ENCODE measurements at places on chromosomes 7 and 10.

DNA sequence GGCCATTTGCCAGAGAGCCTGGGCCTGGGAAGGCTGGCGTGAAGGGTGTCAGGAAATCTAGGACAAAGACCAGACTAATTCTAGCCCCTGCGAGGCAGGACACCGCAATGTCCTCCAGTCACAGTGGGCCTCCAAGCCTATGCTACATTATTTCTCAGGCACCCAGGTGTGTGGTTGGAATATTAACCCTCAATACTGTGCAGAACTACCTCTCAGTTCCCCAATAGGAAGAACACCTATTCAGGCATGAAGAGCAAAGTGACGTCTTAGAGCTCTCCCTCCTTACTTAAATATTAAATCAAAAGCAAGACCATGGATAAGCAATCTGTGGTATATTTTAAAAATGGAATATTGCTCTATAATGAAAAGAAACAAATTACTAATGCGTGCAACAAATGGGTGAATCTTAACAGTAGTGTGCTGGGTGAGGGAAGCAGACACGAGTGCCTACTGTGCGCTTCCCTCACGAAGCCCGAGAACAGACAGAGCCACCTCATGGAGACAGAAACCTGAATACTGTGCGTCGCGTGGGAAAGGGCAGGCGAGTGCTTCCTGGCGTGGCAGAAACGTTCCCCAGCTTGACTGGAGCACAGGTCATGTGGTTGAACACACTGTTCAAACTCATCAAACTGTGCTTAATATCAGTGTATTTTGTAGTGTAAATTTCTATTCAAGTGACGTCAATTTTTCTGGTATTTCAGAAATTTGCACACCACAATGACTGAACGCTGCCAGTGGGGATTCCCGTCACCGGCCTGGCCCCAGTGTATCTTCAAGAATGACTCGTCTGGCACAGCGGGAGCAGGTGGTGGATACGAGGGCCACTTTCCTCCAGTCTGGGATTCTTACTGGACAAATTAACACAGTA, 15.5 kb upstream of the PTPRN2 start:
- peak; percentile 69 for DNase-seq

DNA sequence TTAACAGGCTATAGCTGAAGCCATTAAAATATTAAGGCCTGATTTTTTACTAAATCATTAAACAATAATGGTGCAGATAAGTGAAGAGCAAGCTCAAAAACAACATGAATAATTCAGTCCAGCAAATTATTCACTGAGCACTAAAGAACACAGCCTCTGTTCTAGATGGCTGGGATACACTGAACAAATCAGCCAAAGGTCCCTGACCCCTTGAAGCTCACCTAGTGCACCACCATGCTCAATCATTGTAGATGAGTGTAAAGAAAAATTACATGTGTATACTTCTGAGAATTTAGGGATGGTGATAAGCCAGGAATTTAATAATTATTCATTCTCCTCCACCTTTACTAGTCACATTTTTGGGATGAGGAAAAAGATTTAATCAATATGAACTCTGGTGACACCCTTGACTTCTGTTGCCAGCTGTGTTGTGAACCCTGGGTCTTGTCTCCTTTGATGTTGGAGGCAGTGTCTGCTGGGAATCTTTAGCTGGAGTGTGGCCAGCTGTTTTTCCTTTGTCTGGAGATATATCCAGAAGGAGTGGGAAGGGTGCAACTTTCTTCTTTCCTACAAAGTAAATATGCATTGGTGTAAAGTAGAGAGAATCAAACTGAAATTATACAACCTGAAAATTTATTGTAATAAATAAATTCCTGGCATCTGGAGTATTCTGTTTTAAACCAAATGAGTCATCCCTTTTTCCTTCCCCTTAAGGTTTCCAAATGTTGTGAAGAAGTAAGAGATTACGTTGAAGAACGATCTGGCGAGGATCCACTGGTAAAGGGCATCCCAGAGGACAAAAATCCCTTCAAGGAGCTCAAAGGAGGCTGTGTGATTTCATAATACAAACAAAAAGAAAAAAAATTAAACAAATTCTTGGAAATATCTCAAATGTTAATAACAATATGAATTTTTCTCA, 4.0 kb downstream of the GNGT1 start:
- no peak for DNase-seq

- no peak for DNase-seq
These were observed 447.0 kb downstream of the GRID1 start for GRCh38 chr10:85919491-85920021.

GRCh38 chr7:96826089-96826488, 116.4 kb upstream of the SEM1 start:
- no peak for DNase-seq

GRCh38 chr10:45452743-45453452, 78.9 kb downstream of the ALOX5 start:
- DNase-seq, result no peak

DNA sequence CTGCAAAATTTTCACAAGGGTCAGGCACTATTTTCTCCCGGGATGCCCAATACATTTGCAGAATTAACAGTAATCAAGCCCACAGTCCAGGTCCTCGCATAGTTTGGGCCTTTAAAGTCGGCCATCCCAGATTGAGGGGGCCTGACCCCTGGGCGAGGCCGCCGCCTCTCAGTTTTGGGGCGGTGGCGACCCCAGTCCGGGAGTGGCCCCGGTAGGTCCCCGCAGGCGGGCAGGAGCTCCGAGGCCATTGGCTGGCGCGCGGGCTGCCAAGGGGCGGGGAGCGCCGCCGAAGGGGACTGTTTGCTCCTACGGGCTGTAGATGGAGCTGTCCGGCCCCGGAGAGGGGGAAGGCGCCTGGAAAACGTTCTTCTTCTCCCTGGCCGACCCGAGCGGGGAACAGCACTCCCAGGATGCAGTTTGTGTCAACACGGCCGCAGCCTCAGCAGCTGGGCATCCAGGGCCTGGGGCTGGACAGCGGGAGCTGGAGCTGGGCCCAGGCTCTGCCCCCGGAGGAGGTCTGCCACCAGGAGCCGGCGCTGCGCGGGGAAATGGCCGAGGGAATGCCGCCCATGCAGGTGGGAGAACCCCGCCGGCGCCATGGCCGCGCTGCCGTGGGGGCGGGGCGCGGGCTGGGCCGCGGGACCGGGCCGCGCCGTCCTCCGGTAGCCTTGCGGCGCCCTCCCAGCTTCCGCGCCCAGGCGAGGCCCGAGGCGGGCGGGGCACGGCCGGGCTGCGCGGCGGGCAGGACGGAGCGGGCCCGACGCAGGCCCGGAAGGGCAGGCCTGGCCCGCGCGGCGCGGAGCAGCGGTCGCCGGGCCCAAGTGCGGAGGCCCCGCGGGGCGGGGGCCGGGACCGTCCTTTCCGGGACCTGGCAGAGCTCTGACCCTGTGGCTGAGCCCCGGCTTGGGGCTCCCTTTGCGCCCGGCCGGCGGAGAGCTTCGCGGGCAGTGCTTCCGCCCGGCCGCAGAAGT, at the start of gene ZNF282:
Gene ZNF282 (plus strand): TSS at position 367 of the 971 bp plus-strand sequence. CDS start 44 bp downstream, at position 411.
- peak; percentile 96 for DNase-seq

DNA sequence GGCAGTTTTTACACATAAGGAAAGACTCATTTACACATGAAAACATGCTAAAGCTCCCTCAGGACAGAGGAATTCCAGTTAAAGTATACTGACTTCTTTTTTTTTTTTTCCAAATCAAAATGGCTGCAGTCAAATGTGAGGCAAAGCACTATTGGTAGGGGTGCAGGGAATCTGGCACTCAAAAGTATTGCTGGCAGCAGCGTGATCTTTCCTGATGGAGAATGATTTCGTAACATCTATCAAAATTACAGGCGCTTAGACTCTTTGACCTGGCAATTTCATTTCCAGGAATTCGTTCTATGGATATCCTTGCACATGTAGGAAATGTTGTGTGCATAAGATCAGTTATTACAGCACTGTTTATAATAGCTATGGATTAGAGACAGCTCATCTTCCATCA, 65.7 kb downstream of the VSTM4 start:
- DNase-seq, result no peak

GRCh38 chr10:87721781-87722180, 62.1 kb downstream of the PAPSS2 start:
- DNase-seq, result no peak

All from GM13976 (cell line).